ENCODE measurements at places on chromosomes 1 and 21. TPM values are rescaled to one million over a fixed set of nuclear protein-coding genes. Genes with fewer than 3 reads are reported as not detected.

GRCh38 chr1:39666772-39667171 lies 5.1 kb downstream of the NT5C1A start:
- DNase-seq, result no peak

DNA sequence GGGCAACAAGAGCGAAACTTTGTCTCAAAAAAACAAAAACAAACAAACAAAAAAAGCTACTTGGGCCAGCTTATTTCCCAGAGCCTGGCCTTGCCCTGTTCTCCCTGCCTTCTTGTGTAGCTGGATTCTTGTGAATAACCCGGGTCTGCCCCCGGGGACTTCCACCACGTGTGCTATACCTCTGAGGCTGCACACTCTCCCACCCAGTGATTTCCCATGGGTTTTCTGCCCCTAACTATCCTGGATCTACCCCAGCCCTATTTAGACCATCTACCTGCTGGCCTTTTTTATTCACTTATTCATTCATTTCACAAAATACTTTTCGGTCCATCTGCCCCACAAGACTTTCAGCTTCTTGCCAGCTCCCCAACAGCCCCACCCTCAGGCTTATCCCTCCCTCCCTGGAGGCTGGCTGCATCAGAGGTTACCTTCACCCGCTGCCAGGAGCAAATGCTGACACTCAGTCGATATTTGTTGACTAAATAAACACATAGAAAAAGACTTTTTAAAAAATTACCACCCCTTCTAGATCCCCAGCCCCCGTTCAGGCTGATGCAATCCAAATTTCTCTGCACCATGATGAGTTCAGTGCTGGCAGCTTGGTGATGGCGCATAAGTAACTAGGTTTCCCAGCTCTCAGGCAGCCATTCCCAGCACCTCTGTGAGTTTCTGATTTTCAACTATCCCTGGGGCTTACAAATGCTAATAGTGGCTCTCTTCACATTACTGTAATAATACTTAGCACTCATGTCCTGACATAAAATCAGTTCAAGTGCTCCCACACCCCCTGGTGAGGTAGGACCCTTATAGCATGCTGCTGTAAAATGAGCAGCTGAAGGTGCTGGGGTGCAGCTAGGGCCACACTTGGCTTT lies 30.7 kb upstream of the TARBP1 start:
- DNase-seq, result peak; percentile 55

Gene GNG5
- 116 TPM for total RNA-seq

DNA sequence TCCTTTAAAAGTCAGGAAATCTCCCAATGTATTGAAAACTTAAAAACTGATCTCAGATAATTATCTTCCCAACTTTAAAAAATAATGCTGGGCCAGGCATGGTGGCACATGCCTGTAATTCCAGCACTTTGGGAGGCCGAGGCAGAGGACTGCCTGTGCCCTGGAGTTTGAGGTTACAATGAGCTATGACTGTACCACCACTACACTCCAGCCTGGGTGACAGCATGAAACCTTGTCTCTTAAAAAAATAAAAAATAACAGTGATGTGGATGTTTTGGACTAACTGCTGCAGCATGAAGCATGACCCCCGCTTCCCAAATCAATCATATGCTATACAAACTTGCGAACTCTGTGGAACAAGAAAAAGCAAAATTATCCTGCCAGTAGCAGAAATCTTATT lies 186.3 kb downstream of the RERE start:
- DNase-seq, result no peak

DNA sequence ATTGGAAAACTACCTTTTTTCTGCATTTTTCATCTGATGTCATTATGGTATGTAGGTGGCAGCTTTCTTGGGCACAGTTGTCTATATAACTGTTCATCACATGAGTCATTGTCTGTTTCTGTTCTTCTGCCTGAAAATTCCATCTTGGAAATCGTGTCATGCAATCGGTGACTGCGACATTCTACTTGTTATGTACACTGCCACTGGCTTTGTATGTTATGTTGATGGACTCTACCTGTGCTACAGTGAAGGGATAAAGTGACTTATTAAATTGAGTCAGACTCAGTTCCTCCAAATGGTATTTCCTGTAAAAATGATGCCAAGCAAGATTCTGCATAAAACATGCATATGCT lies 8.6 kb downstream of the SMAP2 start:
- no peak for DNase-seq

Gene ZBED6
- total RNA-seq, result 17.6 TPM

DNA sequence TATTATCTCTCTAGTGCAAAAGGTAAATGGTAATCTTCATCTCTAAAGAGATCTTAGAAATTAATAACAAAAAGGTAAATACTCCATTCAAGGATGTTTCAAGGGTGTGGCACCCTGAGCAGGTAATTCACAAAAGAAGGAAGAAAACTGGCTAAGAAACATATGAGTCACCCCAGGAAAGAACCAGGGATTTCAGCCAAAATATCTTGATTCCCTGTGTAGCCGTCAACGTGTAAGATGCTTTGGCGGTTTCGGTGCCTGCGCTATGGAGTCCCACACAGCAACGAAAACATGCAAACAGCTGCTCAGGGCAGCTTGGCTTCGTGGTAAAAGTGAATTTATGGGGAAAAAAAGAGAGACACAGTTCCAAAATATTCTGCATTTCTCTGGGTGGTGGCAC lies 3.7 kb downstream of the ITGB2 start:
- DNase-seq, result no peak

GRCh38 chr1:217534566-217534965 lies 96.3 kb downstream of the GPATCH2 start:
- no peak for DNase-seq

- no peak for DNase-seq
These were observed 23.6 kb downstream of the TMEM201 start for GRCh38 chr1:9612162-9612845.

GRCh38 chr1:51973587-51974474 lies 16.7 kb downstream of the RAB3B start:
- DNase-seq, result no peak

DNA sequence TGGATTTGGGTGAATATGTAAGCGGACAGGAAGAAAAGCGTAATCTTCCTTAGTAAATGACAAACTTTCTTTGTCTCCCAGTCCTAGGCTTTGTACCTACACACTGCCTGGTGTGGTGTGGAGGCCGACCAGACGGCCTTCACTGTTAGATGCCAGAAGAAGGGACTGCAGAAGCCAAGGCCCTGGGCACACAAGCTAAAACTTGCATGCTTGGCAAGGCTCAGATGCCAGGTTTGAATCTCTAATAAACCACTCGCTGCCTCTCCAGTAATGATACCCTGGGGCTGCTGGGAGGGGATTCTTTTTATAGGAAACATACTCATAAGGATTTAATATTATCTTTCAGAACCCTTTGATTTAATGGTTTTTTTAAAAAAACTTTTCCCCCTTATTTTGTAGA lies 263.8 kb downstream of the PTPRC start:
- DNase-seq, result no peak

DNA sequence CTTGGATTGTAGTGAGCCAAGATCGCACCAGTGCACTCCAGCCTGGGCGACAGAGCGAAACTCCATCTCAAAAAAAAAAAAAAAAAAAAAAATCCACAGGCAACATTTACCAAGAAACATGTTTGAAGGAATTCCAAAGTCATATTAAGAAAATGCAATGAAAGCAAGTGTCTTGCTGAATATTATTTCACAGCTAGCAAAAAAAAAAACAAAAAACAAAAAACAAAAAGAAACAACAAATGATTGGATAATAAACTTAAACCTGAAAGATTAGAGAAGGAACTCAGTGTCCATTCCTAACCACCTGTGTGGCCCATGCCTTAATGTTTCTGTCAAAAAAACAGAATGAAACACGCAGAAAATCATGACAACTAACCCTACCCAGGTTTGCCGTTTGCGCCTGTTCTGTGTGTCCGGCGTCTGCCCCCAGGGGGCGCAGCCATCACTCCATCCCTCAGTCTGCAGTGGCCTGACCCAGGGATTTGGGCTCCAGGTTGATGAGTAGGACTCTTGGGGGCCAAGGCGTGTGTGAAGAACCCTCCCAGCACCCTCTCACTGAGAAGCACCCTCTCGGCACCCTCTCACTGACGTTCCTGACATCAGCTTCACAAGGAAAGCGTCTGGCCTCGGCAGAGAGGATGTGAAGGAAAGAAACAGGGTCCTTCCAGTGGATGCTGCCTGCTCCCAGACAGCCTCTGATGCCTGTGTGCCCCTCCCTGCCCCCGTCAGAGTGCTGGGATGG lies 19.2 kb upstream of the PTTG1IP start:
- DNase-seq, result peak; percentile 61

Gene OR2T35
- total RNA-seq, result not detected

DNA sequence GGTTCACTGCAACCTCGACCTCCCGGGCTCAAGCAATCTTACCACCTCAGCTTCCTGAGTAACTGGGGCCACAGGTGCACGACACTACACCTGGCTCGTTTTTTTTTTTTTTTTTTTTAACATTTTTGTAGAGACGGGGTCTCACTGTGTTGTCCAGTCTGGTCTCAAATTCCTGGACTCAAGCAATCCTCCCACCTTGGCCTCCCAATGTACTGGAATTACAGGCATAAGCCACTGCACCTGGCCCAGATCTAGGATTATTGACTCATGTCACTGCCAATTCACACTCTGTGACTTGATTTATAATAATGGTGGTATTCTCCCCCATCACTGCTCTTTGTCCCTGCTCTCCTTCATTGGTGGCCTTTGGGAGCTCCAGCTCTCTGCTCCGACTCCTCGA lies 145.1 kb downstream of the PTPRU start:
- DNase-seq, result no peak

GRCh38 chr1:221714227-221715152 lies 27.4 kb downstream of the DUSP10 start:
- no peak for DNase-seq

DNA sequence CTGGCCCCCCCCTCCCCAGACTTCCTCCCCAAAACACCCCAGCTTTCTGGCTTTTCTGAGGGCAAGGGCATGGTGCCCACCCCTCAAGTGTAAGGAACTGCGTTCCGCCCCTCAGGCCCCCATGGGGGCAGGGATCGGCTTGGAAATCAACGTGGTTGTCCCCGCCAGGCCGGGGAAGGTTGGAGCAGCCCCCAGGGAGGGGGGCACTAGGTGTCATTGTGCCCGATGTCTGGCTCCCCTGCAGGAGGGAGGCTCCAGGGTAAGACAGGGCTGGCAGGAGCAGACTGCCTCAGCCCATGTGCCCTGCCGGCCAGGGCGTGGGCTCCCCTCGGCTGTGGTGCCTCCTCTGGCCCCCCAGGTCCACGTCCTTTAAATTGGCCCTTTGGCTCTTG lies 7.4 kb upstream of the TFAP2E start:
- DNase-seq, result no peak

Gene GIPC2
- 5.0 TPM for total RNA-seq

DNA sequence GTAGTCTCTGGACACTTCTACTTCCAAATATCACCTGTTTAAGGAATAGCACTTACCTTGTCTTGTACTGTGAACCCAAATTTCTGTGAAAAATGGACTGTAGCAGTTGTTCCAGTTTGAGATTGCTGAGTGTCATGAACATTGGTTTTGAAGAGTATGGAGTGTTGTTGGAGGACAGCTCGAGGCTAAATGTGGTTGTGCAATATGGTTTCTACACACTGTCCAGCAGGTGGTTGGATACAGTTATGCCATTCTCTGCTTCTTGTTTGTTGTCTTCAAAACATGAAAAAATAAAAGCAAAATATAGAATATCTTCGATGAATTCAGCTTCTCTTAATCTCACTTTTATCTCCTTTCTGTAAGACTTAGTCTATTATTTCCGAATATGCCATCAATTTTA lies 67.1 kb downstream of the DDR2 start:
- no peak for DNase-seq

Gene SLC2A5
- total RNA-seq, result 0.96 TPM

Gene SPATA1
- total RNA-seq, result 0.13 TPM

GRCh38 chr1:225710804-225711203 lies 57.9 kb upstream of the ENAH start:
- DNase-seq, result no peak

GRCh38 chr1:66090859-66091457 lies 298.3 kb downstream of the PDE4B start:
- no peak for DNase-seq

Gene PLA2G4A
- 5.4 TPM for total RNA-seq

- DNase-seq, result no peak
These were observed 333.6 kb downstream of the KCTD3 start for GRCh38 chr1:215900684-215901083.

- DNase-seq, result no peak
These were observed 10.3 kb downstream of the NBL1 start for GRCh38 chr1:19654386-19654785.

GRCh38 chr1:100387657-100388350 lies 35.5 kb downstream of the CDC14A start:
- no peak for DNase-seq

Gene NT5C1A
- total RNA-seq, result 0.73 TPM

DNA sequence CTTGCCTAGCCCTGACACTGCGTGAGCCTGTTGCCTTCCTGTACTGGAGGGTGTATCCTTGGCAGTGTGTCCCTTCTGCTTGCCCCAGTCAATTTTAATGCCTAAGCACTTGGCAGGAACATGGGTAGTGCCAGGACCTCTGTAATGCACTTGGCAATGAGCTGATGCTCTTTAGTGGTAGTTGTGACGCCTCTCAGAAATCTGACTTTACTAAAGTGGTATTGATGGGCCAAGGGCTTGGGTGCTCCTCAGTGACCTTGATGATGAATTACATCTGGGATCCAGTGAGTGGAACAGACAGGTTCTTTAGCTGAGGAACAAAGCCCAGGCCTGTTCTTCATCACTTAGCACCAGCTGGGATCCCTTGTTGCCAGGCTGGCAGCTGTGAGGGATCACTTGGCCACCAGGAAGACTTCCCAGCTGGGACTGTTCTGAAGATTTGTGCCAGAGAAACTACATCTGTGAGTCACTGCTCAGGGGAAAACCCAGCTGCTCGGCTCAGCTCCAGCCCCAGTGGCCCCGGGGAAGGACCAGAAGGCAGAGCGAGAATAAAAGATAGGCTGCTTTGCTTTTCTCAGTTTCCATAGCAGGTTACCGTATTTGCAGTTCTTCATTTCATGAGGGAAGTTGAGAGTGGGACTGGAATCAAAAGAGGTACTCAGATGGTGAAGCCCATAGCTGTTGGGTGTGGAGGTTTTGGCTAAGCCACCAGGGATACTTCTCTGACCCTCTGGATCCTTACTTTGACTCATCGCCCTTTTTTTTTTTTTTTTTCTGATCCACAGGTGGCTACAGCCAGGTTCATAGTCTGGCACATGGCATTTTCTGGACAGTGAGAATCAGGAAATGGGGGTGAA lies 28.5 kb upstream of the KCNA2 start:
- DNase-seq, result peak; percentile 7

Gene PTGER3
- 1.9 TPM for total RNA-seq

- DNase-seq, result no peak
These were observed 362.3 kb upstream of the VAMP3 start for GRCh38 chr1:7408771-7409150.
